Endodermal cell (in vitro differentiated cells): ENCODE measurements at places on chromosomes 6 and 20. TPM values are rescaled to one million over a fixed set of nuclear protein-coding genes. Genes with fewer than 3 reads are reported as not detected.

JARID2 gene
- 42.5 to 57.4 TPM (median 45.2 TPM) in 3 replicates for total RNA-seq

C6orf52 gene
- total RNA-seq: 1.7 to 4.1 TPM (median 2.1 TPM) in 3 replicates

GRCh38 chr6:159121486-159121885, 47.7 kb upstream of the FNDC1 start:
- no peaks in the 10 kb centered on the region for H3K36me3 ChIP-seq
- H3K27ac ChIP-seq: no peak overlapping the region
- H3K4me3 ChIP-seq: no peak overlapping the region
- H3K4me1 ChIP-seq: no peaks in the 10 kb centered on the region
- no peaks in the 10 kb centered on the region for H3K27me3 ChIP-seq

DNA sequence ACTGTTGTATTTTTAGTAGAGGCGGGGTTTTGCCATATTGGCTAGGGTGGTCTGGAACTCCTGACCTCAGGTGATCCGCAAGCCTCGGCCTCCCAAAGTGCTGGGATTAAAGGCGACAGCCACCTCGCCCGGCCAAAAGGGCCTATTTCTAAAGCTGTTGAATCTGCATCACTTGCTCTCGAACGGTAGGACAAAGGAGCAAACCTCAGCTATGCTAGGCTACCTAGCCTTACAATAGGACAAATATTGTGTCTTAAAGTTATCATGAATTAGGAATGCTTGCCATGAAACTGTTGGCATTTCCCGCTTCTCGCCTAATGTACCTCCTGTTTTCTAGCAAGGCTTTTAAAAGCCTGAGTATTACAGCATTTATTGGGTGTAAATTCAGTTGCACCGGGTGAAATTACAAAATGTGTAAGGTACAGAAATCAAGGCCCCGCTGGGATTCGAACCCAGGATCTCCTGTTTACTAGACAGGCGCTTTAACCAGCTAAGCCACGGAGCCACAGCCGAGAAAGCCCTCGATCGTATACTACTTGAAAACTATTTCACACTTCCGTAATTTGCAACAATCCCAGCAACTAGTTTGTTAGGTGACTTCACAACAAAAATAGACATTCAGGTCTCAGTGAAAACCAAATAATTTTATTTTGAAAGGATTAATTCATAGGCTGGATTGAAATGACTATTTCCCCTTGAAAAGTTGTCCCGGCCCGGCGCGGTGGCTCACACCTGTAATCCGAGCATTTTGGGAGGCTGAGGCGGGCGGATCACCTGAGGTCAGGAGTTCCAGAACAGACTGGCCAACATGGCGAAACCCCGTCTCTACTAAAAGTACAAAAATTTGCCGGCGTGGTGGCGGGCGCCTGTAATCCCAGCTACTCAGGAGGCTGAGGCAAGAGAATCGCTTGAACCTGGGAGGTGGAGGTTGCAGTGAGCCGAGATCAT, 211.6 kb upstream of the ZNF184 start:
- H3K27ac ChIP-seq: no peak overlapping the region
- H3K27me3 ChIP-seq: peaks cover 24% of the 10 kb centered on the region
- H3K36me3 ChIP-seq: no peaks in the 10 kb centered on the region
- H3K4me3 ChIP-seq: peak overlapping the region; percentile 19
- DNase-seq: peak; percentile 92
- no peaks in the 10 kb centered on the region for H3K4me1 ChIP-seq

- no peak overlapping the region for H3K4me3 ChIP-seq
- peak; percentile 61 for DNase-seq
- no peaks in the 10 kb centered on the region for H3K4me1 ChIP-seq
- H3K27ac ChIP-seq: peak overlapping the region; percentile 19
- no peaks in the 10 kb centered on the region for H3K27me3 ChIP-seq
- H3K36me3 ChIP-seq: peaks cover 9% of the 10 kb centered on the region
Observed at GRCh38 chr6:163554032-163554431, 139.5 kb downstream of the QKI start.
